ENCODE measurements at places on chromosomes 4 and X.

DNA sequence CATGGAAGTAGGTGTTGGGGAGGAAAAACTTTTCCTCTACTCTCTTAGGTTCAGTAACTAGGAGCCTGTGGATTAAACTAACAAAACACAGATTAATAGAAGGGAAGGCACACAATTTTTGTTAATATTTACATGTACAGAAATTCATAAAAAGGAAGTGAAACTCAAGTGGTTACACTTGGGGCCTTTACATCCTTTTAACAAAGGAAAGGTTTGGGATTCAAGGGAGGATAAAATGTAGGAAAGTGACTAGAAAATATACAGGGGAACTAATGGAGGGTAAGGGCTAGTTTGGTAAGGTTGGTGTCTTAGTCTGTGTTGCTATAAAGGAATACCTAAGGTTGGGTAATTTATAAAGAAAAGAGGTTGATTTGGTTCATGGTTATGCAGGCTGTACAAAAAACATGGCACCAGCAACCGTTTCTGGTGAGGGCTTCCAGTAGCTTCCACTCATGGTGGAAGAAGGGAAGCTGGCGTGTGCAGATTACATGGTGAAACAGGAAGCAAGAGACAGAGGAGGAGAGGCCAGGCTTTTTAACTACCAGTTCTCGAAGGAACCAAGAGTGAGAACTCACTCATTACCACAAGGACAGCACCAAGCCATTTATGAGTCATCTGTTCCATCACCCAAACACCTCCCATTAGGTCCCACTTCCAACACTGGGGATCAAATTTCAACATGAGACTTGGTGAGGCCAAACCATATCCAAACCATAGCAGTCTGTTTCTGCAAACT is 124.4 kb downstream of the CHRDL1 start:
- DNase-seq, result no peak

DNA sequence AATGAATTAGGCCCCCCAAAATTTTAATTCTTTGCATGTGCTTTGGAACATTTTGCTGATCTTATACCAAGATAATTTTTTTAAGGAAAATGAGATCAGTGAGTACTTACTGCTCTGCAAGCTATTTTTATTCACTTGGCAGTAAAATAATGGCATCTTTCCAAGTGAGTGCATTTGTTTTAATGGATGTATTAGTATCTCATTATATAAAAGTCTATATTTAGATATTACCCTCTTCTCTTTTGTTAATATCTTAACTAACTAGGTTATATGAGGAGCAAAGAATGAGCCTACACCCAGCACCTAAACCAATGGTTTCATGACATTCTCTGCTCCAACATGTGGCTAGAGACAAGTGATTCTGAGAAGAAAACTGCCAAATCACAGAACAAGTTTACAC is 21.1 kb upstream of the ARAF start:
- DNase-seq, result no peak

- DNase-seq, result peak; percentile 53
Measured at GRCh38 chrX:23694606-23695005, 27.3 kb downstream of the PRDX4 start.

DNA sequence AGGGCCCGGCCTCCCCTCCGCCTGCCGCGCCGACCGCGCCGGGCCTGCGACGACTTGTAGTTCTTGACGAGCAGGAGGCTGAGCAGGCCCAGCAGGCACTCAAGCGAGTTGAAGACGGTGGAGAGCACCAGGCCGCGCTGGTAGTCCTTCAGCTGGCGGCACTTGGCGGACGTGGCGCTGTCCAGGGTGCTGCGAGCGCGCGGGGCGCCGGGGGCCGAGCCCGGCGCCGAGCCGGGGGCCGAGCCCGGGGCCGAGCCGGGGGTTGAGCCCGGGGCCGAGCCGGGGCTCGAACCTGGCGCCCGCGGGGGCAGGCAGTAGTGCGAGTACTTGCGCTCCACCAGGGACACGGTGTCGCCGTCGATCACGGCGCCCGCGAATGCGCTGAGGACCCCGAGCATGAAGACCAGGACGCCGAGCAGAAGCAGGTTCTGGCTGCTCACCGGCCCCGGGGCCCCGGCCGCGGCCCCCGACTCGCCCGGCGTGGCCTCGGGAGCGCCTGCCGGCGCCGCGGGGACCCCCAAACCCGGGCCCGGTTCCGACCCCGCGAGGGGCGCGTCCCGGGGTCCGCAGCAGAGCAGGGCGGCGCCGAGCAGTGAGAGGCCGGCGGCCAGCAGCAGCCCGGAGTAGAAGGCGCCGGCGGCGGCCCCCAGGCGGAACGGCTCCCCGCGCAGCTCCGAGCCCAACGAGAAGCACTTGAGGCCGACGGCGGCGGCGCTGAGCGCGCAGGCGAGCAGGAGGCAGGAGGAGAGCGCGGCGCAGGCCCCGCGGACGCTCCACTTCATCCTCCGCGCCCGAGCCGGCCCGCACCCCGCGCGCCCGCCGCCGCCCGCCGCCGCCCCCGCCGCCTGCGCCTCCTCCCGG is 584 bp downstream of the TMEM271 start:
- DNase-seq, result peak; percentile 50

GRCh38 chr4:159009521-159009920 is 93.4 kb upstream of the RAPGEF2 start:
- peak; percentile 22 for DNase-seq

DNA sequence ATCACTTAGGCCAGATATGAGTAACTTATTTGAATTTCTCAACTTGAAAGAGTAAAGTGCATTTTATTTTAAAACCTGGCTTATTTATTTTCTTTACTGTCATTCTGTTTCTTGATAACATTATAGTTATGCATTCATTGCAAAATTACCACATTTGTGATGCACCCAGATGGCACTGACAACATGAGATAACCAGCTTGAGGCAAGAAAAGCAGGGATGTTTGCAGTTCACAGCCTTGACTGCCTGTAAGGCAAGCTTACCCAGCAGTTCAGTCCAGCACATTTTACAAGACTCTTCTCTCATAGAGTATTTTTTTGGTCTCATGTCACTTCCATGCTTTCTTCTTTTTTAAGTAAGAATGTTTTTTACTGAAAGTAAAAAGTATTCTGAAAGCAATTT is 25.3 kb upstream of the EPGN start:
- no peak for DNase-seq

- DNase-seq, result no peak
Measured at GRCh38 chr4:3386526-3386925, 55.2 kb upstream of the HGFAC start.

DNA sequence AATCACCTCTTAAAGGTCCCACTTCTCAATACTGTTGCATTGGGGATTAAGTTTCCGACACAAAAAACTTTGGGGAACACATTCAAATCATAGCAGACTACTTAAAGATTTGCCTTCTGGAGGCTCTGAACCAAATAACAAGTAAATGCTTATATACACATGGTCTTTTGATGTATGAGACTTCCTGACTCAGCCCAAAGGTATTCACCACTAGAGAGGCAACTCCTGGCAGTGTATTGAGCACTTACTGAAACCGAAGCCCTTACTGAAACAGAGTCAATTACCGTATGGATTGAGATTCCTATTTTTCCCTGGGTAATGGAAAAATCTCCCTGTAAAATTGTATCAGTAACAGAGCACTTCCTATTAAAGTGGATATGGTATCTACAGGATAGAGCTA is 45.4 kb downstream of the ZCCHC13 start:
- no peak for DNase-seq

GRCh38 chr4:73979407-73979957 is 2.3 kb downstream of the PF4 start:
- no peak for DNase-seq

- DNase-seq, result no peak
Measured at GRCh38 chr4:1808851-1809753, 16.0 kb downstream of the FGFR3 start.

- peak; percentile 78 for DNase-seq
Measured at GRCh38 chr4:182916483-182917181, 554 bp downstream of the DCTD start.

DNA sequence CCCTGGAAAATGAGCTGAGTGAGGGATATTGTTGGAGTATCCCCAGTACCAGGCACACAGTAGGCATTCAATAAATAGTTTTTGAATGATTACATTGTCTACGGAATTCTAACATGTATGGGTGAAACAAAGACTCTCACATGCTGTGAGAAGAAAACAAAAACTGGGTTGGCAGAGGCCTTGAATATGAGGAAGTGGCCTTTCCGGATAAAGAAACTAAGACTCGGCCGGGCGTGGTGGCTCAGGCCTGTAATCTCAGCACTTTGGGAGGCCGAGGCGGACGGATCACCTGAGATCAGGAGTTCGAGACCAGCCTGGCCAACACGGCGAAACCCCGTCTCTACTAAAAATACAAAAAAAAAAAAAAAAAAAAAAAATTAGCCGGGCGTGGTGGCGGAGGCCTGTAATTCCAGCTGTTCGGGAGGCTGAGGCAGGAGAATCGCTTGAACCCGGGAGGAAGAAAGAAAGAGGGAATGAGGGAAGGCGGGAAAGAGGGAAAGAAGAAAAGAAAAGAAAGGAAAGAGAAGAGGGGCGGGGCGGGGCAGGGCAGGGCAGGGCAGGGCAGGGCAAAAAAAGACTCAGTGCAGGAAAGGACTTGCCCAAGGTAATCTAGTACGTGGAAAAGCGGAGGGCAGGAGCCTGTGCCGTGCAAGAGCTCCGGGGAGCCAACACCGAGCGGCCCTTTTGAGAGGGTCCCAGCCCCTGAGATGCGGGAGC is 689 bp upstream of the TMA16 start:
- no peak for DNase-seq

DNA sequence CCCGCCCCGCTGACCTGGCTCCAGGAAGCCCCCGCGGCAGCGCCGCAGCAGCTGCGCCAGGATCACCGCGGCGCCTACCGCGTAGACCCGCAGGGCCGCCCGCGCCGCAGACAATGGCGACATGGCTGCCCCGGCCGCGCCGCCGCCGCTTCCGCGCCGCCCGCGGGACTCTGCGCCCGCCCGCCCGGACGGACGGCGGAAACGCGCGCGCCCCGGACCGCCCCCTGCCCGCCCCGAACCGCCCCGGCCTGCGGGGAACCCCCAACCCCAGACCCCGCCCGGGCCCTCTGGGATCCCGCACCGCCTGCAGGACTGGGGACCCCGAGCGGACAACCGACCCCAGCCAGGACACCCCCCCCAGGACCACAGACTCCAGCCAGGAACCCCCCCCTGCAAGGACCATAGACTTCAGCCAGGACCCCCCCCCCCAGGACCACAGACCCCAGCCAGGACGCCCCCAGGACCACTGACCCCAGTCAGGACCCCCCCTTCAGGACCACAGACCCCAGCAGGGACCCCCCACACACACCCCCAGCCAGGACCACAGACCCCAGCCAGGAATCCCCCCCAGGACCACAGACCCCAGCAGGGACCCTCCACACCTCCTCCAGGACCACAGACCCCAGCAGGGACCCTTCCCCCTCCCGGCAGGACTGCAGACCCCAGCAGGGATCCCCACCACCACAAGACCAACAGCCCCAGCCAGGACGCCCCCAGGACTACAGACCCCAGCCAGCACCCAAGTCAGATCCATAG is at the start of the genes DHRSX and ZBED1:
DHRSX (minus strand) TSS at position 174 of the 756 bp plus-strand sequence; CDS start at position 123, 51 bp downstream.
ZBED1 (minus strand) TSS at position 174 of the 756 bp plus-strand sequence. CDS start 10,257 bp downstream, outside the sequence.
- no peak for DNase-seq

- DNase-seq, result no peak
Measured at GRCh38 chrX:37677765-37678164, 7.8 kb upstream of the XK start.

- no peak for DNase-seq
Measured at GRCh38 chr4:1815096-1815996, 22.3 kb downstream of the FGFR3 start.

DNA sequence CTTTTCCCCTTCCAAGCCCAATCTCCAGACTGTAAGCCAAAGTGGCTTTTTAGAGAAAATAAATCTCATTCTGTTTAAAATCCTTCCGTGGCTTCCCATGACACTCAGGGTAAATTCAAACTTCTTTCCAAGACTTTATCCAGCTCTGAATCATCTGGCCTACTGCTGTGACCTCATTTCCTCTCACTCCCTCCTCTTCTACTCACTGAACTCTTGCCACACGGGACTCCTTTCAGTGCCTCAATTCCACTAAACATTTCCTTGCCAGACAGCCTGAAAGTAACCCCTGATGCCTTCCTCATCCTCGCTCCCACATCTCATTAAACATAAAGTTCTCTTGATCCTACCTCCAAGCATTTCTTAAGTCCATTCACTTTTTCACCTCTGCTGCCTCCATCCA is 27.8 kb upstream of the RNF128 start:
- no peak for DNase-seq

DNA sequence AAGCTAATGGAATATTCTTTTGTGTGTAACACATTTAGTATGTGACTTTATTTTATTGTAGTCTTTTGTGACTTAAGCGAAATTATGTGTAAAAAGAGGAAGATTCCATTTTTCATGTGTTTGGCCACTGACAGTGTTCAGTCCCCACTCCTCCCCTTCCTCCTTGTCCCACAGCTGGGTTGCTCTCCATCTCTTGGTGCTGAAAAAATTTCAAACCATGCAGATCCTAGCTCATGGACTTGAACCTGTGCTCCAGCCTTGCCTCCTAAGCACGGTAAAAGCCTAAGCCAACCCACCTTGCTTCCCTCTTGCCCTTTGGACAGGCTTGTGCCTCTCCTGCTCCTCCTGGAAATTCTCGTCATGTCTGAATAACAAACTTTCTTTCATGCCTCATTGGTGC is 2008.5 kb upstream of the TENM3 start:
- DNase-seq, result no peak

GRCh38 chr4:137559801-137560200 is 27.5 kb upstream of the PCDH18 start:
- no peak for DNase-seq

- DNase-seq, result no peak
Measured at GRCh38 chr4:6002926-6003325, 15.3 kb downstream of the C4orf50 start.

GRCh38 chr4:48503233-48504025 is 13.4 kb downstream of the ZAR1 start:
- DNase-seq, result no peak

DNA sequence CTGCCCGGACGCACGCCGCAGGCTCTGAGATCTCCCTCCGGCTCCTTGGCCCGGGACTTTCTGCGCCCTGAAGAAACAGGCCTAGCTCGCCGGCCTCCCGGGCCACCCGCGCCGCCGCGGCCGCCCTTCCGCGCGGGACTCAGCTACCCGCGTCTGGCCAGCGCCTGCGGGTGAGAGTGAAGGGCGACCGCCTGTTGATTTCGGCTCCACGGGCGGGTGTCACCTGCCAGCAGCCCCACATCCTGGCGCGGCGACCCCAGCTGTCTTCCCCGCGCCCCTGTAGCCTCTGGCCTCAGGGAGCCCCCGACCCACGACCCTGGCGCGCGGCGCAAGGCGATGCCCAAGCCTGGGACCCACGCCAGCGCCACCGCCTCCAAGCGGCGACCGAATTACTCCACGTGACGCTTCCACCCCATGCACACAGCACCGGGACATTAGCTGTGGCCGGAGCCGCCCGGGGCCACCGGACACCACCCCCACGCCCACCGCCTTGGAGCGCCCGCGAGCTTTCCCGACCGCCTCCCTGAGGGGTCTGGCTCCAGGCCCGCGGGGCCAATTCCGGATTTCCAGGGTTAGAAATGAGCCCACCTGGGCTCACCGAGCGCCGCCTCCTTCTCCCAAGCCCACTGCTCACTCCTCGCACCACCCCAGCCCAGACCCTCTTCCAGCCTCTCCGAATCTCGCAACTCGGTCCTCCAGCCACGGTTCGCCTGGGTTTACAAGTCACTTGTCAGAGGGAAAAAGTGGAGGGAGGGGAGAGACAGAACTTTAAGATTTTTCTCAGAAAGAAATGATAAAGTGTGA is 10.2 kb downstream of the ARX start:
- no peak for DNase-seq
